Breast epithelium (tissue), 4 donors: ENCODE measurements at places on chromosomes 1 and 21. TPM values are rescaled to one million over a fixed set of nuclear protein-coding genes. Genes with fewer than 3 reads are reported as not detected.

- no peak for DNase-seq
Measured at GRCh38 chr1:26537951-26538352, 8.4 kb downstream of the RPS6KA1 start.

DNA sequence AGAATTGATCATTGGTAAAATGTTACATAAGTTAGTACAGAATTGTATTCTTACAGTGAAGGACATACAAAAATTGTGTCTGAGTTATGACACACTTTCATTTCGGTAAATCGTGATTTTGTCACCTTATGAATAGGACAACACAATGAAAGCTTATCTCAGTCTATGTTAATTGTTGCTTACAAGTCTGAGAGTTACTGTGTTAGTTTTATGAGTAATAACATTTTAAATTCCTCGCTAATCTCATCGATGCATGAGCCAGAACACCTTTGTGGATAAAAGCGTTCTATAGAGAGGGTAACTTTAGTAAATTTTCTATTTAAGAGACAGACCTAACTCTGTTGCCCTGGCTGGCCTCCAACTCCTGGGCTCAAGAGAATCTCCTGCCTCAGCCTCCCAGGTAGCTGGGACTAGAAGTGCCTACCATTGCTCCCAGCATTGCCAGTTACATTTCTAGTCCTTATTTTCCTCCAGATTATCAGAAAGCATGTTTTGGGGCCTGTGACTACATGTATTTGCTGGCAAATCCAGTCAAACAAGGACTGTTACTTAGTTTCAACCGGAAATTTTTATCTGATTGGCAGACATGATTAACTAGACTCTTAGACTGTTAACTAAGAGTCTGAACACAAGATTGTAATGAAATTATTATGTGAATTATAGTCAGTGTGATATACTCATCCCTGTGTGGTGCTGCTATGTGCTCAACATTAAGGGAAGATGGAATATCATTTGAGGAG is 3.0 kb downstream of the PRRC2C start:
- no peak for DNase-seq

- no peak for DNase-seq
Measured at GRCh38 chr1:23594927-23595353, 35.6 kb upstream of the ID3 start.

DNA sequence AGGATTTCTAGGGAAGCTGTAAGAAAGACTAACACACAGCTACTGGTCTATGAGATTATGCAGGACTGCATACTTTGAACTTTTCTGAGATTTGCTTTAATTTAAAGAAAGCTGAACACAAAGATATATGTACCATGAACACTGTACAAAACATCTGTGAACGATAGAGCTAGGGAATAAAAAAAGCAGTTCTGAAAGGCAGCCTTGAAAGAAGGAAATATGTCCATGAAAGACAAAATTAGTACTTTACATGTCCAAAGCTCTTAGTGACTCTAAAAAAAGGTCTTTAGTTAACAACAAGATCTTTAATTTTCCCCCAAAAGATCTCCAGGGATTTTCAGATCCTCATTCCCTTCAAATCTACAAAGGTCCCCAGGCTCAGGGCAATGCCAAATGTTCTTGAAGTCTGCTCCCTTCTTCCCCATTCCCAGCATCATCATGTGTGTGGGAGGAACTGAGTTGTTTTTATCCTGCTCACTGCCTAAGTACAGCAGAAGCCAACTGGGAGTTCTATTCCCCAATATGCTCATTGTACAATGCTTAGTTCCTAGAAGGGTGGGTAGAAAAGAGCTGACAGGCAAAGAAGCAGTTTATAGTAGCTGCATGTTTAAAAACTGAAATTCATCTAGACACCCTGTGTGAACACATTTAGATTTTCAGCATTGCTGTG is 60.1 kb upstream of the PTCH2 start:
- DNase-seq: no peak

GRCh38 chr1:62040450-62040849 is 154.2 kb upstream of the L1TD1 start:
- no peak for DNase-seq

Gene SPATC1L
- total RNA-seq: 1.6 TPM

DNA sequence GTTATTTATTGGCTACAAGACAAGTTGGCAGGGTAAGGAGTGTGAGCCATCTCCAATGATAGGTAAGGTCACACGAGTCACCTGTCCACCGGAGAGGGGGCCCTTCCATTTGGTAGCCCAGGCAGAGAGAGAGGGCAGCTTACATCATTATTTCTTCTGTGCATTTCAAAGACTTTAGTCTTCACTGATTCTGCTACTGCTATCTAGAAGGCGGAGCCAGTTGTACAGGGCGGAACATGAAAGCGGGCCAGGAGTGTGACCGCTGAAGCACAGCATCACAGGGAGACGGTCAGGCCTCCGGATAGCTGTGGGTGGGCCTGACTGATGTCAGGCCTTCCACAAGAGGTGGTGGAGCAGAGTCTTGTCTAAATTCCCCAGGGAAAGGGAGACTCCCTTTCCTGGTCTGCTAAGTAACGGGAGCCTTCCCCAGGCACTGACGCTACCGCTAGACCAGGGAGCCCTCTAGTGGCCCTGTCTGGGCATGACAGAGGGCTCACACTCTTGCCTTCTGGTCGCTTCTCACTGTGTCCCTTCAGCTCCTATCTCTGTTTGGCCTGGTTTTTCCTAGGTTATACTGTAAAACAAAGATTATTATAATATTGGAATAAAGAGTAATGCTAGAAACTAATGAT is 36.7 kb downstream of the ZNF695 start:
- DNase-seq: no peak

Gene MYOG
- not detected for total RNA-seq

GRCh38 chr1:158248118-158248517 is 6.1 kb upstream of the CD1A start:
- no peak for DNase-seq

- no peak for DNase-seq
Measured at GRCh38 chr1:201925981-201926645, 20.2 kb downstream of the LMOD1 start.

DNA sequence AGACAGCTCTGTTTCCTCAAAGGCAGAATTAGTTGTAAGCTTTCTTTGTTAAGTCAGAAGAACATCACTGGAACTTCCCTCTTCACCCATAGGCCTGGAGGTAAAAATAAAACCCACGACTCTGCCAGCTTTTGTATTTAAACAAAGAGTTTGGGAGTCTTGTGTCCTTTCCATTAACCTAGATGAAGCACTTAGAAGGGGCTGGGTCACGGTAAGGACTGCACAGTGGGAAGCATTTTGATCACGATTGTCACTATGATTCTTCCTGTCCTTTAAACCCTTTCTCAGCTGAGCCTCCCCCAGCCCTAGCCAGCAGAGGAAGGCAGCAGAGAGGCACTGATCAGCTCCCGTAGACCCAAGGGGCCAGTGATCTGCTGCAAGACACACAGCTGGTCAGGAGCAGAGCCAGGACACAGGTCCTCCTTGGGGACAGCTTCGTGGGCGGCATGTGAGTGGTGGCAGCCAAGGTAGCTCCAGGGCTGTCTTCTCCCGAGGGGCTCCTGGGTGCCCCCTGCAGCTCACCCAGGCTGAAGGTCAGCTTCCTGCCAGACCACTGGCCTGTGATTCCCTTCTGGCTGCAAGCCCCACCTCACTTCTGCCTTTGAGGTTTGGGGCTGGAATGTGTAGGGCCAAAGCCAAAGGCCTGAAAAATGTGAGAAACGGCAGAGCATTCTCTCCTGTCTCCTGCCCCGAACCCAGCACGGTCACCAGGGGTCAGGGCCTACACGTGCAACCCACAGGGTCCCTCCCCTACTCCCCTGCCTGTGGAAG is 4.0 kb upstream of the LAPTM5 start:
- no peak for DNase-seq

Gene RAB3B
- total RNA-seq: 0.66 TPM

GRCh38 chr1:159880430-159880829 is 18.0 kb upstream of the VSIG8 start:
- no peak for DNase-seq
